ENCODE measurements at places on chromosomes 5 and 9.
A peak's percentile ranks its signal among the peaks of the same experiment; 100 is the strongest.

- no peak for DNase-seq
These were observed 34.5 kb downstream of the KCTD16 start for GRCh38 chr5:144205141-144205551.

- no peak for DNase-seq
These were observed 428.4 kb upstream of the MPDZ start for GRCh38 chr9:13707612-13708576.

GRCh38 chr9:129777769-129778130, 24.9 kb upstream of the PTGES start:
- no peak for DNase-seq

DNA sequence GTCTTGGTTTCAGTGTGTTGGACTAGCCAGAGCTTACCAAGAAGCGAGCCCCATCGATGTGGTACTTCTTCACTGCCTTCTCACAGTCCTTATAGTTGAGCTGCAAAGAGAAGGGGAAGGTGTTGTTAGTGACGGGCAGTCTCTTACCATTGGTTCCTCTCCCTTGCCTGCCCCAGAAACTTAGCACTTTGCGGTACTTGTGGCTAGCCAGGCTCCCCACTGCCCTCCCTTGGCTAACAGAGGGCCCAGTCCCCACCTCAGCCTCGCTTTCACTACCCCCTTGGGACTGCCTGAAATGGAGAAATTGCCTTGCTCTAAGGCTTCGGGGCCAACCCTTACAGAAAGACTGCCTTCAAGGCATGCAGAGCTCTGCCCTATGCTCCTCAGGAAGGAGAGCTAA, 4.3 kb downstream of the LCP2 start:
- DNase-seq = no peak

- DNase-seq = peak; percentile 34
These were observed 10.8 kb upstream of the IFNA2 start for GRCh38 chr9:21395778-21396717.

- no peak for DNase-seq
These were observed 110.2 kb downstream of the LHFPL2 start for GRCh38 chr5:78538240-78538850.

GRCh38 chr5:150515446-150515845, 7.5 kb downstream of the NDST1 start:
- no peak for DNase-seq

GRCh38 chr5:170151097-170151831, 45.6 kb downstream of the FOXI1 start:
- no peak for DNase-seq

DNA sequence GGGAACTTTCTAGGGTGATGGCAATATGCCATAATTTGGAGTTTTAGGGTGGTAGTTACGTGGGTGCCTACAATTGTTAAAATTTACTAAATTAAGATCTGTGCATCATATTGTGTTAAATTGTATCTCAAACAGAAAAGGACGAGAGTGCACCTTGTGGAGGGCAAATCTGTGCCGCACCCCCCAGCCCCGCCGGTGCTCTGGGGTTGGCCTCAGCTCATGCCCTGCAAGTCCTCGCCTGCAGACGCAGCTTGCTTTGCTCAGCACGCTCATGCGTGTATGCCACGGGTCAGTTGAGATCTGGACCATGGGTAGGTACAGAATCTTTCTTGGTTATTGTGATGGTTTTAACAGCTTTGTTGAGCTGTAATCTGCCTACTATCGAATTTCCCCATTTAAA, 33.7 kb upstream of the FCN1 start:
- DNase-seq = no peak
